ENCODE measurements at places on chromosomes 3 and 15. TPM values are rescaled to one million over a fixed set of nuclear protein-coding genes. Genes with fewer than 3 reads are reported as not detected.

Gene CPLX3
- not detected for total RNA-seq

GRCh38 chr3:193704431-193704830 is 111.4 kb downstream of the OPA1 start:
- no peak for DNase-seq

DNA sequence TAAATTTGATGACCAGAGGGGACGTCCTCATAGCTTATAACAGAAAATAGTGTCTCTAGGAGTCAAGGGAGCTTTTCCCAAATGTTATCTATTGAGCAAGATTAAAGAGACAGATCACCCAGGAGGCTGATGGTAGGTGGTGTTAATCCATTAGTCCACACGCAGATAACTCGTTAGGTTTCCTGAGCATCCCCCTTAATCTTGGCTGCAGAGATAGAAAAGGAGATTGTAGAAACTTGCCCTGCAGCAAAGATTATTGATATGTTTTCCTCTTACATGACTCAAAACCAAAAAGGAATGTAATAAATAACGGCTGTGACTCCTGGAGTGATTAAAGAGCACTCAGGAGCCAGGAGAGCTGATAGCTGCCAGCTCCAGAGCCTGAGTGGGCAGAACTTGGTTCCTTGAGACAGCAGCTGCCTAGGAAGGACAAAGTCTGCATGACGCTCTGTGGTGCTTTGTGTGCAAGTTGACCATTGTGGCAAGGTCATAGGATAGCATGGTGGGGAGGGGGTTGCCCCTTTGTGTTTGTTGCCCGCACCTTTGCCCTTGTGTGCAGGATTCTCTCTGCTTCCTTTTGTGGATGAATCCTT is 234.8 kb downstream of the PTPRG start:
- DNase-seq, result no peak

DNA sequence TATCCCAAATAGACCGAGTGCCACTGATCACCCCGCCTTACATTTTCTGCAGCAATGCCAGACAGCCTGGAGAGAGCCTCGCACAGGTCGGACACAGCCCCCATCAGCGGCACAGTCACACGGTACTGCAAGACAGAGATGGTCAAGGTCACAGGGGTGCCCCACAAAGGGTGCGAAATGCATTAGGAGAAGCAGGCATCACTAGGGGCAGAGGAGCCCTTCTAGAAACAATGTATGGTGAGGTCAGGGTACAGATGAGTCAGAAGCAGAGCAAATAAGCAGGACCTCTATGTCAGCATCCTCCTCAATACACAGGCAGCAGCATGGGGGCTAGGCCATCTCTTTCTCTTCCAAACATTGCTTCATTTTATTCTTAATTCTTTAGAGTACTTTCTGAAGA is 21.5 kb upstream of the C3orf62 start:
- no peak for DNase-seq

GRCh38 chr3:60743631-60744164 is 507.6 kb downstream of the FHIT start:
- no peak for DNase-seq

- DNase-seq, result no peak
Observed at GRCh38 chr3:21859124-21860081, 108.4 kb upstream of the ZNF385D start.

Gene CHL1
- total RNA-seq, result not detected

Gene FRMD4B
- 41.1 TPM for total RNA-seq

GRCh38 chr3:14461748-14462324 is 59.4 kb downstream of the SLC6A6 start:
- DNase-seq, result peak; percentile 28

Gene C15orf62
- total RNA-seq, result 0.53 TPM

- no peak for DNase-seq
Observed at GRCh38 chr3:184372296-184372821, 5.6 kb downstream of the THPO start.

Gene MINDY4B
- not detected for total RNA-seq

DNA sequence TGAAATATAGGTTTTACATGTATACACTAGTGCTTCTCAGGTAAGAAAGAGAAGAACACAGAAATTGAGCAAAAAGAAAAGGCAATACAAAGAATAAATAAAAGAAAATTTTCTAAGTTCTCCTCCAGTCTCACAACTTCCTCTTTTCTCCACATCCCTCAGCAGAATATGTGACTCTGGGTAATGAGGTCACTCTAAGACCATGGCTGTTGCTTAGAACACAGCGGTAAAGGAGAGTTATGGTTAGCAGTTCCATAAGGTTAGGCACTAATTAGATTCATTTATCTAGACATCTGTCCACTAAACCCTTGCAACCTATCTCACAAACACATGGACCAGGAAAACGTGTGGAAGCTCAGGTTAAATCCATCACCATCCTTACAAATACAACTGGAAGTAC is 47.9 kb downstream of the IGSF11 start:
- no peak for DNase-seq

Gene TIGIT
- total RNA-seq, result 185 TPM

Gene CCR2
- 0.51 TPM for total RNA-seq

GRCh38 chr15:51818150-51818549 is 11.3 kb upstream of the TMOD3 start:
- DNase-seq, result no peak

GRCh38 chr15:98674336-98674735 is 26.0 kb downstream of the IGF1R start:
- DNase-seq, result no peak

Gene PARL
- total RNA-seq, result 95.9 TPM

GRCh38 chr15:79932447-79932846 is 35.6 kb upstream of the MTHFS start:
- no peak for DNase-seq

- DNase-seq, result no peak
Observed at GRCh38 chr3:52226229-52226817, 878 bp upstream of the TLR9 start.

DNA sequence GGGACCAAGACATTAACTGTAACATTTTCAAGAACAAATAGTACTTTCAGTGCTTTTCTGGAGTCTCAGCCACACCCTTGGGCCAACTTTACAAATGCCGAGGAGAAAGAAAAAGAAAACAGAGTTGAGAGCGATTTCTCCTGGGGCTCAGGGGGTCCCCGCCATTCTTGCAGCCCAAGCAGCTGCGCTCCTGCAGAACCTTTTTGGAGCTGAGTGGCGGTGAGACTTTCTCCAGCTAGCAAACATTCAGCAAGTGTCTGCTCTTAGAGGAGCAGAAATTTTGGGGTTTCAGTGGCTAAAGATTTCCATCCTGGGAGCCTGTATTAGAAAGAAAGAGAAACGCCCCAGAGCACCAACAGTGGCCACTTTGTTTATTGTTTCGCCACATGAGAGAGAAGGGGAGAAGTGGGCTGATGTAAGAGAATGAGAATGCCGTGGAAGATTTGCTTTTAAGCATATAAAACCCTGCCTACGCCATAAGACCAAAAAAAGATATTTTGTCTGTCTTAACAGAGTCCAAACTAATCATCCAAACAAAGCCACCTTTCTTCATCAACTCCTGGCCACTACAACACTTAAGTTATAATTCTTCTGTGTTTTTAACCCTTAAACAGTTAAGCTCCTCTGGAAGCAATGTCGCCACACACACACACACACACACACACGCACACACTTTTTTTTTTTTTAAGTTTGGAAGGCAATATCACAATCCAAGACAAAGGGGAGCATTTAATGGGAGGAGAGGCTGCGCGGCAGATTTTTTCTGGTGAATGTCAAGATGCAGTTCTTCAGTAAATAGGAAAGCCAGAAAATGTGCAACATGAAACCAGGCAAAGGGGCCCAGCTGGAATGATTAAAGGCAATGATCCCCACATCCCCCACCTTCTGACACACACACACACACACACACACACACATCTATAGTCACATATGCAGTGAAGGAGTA is 19.2 kb downstream of the EID1 start:
- DNase-seq, result no peak

DNA sequence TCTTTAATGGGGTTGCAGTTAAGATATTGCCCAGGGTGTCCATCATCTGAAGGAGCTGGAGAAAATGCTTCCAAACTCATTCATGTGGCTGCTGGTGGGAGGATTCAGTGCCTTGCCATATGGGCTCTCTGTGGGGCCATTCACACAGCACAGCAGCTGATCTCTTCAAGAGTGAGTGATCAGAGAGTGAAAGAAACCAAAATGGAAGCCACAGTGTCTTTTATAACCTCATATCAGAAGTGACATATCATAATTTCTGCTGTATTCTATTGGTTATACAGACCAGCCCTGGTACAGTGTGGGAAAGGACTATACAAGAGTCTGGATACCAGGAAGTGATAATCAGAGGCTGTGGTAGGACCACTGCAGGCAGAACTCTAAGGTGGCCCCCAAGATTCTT is 33.6 kb downstream of the HHLA2 start:
- no peak for DNase-seq

- no peak for DNase-seq
Observed at GRCh38 chr15:57503911-57504598, 87.6 kb upstream of the MYZAP start.

- DNase-seq, result no peak
Observed at GRCh38 chr15:65765106-65765505, 27.0 kb downstream of the DENND4A start.

GRCh38 chr3:49787182-49787464 is 781 bp upstream of the IP6K1 start:
- DNase-seq, result no peak

DNA sequence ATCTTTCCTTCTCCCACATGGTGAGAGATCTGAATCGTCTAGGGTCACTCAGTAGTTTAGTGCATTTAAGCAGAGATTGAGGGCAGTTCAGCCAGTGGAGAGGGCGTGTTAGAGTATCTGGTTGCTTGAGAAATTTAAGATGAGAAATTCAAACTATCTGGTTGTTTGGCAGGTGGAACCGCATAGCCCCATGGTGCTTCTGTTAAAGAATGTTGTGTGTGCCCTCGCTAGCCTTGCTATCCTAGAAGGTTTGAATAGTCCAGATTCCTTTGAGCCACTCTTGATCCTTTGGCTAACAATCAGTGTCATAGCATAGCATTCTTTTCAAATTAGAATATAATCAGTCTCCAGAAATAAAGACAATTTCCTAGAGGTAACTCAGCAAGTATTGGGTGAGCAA is 32.1 kb downstream of the ABHD17C start:
- DNase-seq, result no peak

GRCh38 chr15:63277038-63277892 is at the start of gene APH1B:
Gene APH1B (plus strand): TSS chr15:63277605. CDS start chr15:63277624, 19 bp downstream.
- peak; percentile 74 for DNase-seq

DNA sequence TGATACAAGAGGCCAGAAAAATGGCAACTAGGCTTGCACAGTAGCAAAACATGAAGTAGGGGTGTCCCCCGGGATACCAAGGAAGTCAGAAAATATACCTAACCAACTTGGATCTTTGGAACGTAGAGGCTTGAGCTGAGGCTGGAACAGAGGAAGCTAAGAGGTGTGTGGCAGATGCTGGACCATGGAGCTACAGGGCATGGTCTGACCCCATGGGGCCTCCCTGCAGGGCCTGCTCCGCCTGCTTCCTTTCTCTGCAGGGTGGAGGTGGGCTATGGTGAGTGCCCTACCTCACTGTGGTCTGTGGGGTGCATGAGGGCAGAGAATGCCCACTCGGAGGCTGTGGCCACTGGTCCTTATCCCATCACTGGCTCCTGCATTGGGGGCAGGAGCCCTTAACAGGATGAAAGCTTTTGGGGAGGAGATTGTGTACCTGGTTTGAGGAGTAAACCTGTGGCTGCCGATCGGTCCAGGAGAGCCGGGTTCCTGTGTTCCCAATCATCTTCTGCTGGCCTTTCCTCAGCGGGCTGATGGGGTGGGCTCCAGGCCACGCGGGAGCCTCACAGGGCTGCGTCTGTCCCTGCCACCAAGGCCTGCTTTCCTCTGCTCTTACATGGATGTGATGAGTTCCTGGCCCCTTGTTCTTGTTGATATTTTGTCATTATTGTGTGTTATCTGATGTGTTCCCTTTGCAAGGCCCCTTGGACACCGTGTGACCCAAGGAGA is 96.8 kb downstream of the OCA2 start:
- DNase-seq, result no peak

- no peak for DNase-seq
Observed at GRCh38 chr3:158447408-158447807, 123.6 kb upstream of the MLF1 start.

Gene TNNC1
- 2.3 TPM for total RNA-seq

GRCh38 chr15:32843219-32843815 is 125.5 kb downstream of the GREM1 start:
- no peak for DNase-seq

Gene ERICH6
- not detected for total RNA-seq

DNA sequence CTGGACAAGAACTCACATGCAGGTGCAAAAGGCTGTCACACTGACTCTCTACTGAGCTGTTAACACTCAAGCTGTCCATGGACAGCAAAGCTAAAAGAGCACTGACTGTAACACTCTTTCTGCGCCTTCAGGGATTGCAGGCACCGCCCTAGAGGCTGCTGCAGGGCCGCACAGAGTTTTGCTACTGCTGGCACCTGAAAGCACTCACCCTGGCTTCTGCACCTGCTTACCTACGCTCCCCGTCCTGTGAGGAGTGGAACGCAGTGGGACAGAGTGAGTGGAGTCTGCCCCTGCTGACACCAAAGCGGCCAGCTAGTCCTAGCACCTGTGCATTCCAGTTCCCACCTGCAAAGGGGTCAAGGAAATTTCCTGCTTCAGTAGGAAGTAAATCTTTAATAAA is 941.3 kb downstream of the DIPK2A start:
- DNase-seq, result no peak

- DNase-seq, result no peak
Observed at GRCh38 chr3:100578646-100579045, 30.8 kb upstream of the ADGRG7 start.

Gene GALNT15
- total RNA-seq, result not detected

DNA sequence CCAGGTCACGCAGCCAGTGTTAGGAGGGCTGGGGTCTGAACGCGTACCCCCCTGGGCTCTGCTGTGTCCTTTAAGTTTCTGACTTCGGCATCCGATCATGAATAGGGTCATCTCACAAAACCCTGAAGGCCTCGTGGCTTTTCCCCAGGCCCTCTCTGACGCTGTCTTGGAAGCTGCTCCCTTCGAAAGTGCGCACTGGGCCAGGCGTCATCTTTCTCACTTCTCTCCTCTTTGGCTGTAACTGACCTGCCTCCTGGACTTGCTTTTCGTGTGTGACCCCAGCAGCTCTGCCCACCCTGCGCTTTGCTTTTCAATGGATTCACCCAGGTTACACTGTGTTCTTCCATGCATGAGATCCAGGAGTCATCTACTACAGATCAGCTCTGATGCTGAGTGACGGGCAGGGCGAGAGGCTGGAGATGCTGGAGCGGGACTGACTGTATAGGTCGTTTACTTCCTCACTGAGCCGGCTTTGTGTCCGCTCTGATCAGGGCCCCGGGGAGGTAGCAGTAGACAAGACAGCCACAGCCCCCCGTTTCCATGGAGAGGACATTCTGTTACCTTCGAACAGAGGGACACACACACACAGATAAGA is 45.0 kb upstream of the PCSK6 start:
- DNase-seq, result no peak

All from CD8-positive, alpha-beta memory T cell (primary cell).